ENCODE measurements at places on chromosomes 5 and 9. TPM values are rescaled to one million over a fixed set of nuclear protein-coding genes. Genes with fewer than 3 reads are reported as not detected.

HSPA5 gene
- polyA plus RNA-seq, result 136 TPM

AQP3 gene
- polyA plus RNA-seq, result 0.90 TPM

ST8SIA4 gene
- 3.1 TPM for polyA plus RNA-seq

LPAR1 gene
- polyA plus RNA-seq, result 53.3 TPM

SHB gene
- 37.4 TPM for polyA plus RNA-seq

PCSK1 gene
- 56.3 TPM for polyA plus RNA-seq

ITK gene
- 0.08 TPM for polyA plus RNA-seq

IL31RA gene
- polyA plus RNA-seq, result not detected

PCDHGA4 gene
- polyA plus RNA-seq, result 3.9 TPM

EFNA5 gene
- 2.0 TPM for polyA plus RNA-seq

SPATA31D4 gene
- polyA plus RNA-seq, result not detected

PCDHGA11 gene
- 1.6 TPM for polyA plus RNA-seq

SLC34A1 gene
- not detected for polyA plus RNA-seq

PCA3 gene
- polyA plus RNA-seq, result not detected

PRSS3 gene
- polyA plus RNA-seq, result 22.2 TPM

Data from brain (organoid and tissue), 16 donors.